ENCODE measurements at places on chromosomes 1 and 21.

DNA sequence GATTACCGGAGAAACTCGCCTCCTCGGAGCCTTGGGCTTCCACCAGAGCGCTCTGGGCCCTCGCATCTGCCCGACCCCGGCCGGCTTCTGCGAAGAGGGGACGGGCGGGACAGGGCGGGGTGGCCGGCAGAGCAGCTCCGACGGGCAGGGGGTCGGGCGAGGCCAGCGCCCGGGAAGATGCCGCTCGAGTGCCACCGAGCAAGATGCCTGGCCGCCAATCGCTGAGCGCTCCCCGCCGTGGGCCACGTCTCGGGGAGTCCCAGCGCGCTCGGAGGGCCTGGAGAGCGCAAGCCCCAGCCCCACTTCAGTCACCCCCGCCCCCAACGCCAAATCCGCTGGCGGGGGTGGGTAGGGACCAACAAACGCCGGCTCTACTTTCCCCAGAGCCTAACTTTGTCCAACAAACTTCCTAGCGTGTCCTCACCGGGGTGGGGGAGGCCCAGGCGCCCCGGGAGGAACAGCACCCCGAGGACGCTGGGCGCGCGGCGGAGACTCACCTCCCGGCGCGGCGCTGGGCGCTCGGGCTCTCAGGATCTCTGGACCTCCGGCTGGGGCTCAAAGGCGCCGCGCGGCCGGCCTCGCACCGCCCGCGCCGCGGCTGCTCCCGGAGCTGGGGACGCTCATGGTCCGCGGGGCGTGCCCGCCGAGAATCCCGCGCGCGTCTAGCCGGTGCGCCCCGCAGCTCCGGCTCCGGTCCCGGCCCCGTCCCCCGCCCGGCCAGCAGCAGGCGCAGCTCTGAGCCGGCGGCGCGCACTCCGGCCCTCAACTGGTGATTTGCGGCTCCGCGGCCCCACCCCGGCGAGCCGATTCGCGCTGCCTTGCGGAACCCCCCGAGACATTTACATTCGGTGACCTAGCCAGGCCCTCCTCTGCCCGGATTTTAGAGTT is at the start of gene BCAR3:
TSS of gene BCAR3 (minus strand) at position 737 of the 888 bp plus-strand sequence. CDS start 6,907 bp downstream, outside the sequence.
- peak; percentile 76 for DNase-seq

GRCh38 chr1:75785320-75785982 is 605 bp upstream of the RABGGTB start:
- DNase-seq: no peak

DNA sequence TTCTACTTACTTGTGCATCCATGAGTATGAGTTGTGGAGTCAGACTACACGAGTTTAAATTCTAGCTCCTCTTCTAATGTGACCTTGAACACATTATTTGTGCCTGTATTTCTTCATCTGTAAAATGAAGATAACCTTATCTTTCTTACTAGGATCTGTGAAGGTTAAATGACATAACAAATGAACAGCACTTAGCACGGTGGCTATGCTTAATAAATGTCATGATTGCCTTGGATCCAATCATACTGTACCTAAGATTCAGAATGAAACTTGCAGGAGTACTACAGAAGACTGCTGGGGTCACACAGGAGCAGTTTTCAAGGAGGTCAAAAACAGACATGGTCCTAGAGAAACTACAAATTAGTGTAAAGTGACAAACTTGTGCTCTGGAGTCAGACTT is 22.2 kb upstream of the ALG14 start:
- DNase-seq: no peak

DNA sequence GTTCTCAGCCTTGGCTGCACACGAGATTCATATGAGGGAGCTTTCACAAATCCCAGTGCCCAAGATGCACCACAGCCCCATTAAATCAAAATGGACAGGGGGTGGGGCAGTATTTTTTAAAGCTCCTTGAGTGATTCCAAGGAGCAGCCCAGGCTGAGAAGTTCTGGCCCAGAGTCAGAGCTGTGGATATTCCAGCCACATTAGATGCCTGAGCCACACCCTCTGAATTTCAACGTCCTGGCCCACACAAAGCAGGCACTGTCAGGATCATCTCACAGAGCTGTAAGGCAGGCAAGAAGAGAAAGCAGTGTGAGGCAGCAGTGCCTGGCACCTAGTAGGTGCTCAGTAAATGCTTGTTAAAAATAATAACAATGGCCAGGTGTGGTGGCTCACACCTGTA is 37.4 kb downstream of the PAX7 start:
- no peak for DNase-seq

DNA sequence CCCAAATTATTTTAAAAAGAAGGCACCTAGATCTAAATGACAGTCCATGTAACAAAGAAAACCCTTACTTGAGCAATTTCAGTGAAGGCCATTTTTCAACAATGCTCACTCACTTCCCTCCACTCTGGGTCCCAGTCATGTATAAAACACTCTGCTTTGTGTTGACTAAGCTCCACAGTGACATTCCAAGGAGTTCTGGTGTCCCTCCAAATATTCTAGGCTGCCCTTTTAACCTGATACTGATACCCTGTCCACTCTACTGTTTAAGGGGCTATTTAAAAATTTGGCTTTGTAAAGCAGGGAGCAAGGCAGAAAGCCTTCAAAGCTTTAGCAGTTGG is 73.6 kb downstream of the GNG12 start:
- no peak for DNase-seq
